ENCODE measurements at places on chromosomes 5 and 9.
A peak's percentile ranks its signal among the peaks of the same experiment; 100 is the strongest.

DNA sequence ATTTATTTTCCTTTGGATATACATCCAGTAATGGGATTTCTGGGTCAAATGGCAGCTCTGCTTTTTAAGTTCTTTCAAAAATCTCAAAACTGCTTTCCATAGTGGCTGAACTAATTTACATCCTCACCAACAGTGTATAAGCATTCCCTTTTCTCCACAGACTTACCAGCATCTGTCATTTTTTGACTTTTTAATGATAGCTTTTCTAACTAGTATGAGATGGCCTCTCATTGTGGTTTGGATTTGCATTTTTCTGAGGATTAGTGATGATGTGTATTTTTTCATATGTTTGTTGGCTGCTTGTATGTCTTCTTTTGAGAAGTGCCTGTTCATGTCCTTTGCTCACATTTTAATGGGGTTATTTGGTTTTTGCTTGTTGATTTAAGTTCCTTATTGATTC lies 90.0 kb upstream of the HMHB1 start:
- DNase-seq: no peak

GRCh38 chr5:74320526-74320925 lies 320.0 kb downstream of the ENC1 start:
- DNase-seq: no peak

DNA sequence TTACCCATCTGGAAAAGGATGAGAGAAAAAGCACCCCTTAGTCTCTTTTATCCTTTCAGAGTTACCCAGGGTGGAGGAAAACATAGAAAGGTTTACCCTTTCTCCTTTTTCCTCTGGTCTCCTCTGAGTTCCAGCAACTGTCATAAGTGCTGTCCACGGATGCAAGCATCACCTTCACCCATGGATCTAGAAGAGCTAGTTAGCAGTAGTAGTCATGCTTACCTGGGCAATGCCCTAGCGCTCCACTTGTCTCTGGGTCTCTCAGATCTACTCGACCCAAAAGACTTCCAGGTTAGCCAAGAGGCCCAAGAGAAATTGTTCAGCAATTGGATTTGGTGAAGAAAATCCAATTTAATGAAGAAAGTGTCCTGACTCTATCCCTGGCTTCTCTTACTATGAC lies 656.2 kb upstream of the PTPRD start:
- DNase-seq: no peak

- DNase-seq: no peak
These were observed 75.9 kb downstream of the KDM4C start for GRCh38 chr9:6833518-6834192.

- no peak for DNase-seq
These were observed 18.5 kb downstream of the NAIF1 start for GRCh38 chr9:128048663-128049062.

GRCh38 chr5:53963958-53964357 lies 346.4 kb downstream of the ARL15 start:
- no peak for DNase-seq

GRCh38 chr9:109143881-109144562 lies 23.0 kb downstream of the FRRS1L start:
- DNase-seq: peak; percentile 32

GRCh38 chr5:172010278-172010677 lies 3.8 kb upstream of the FBXW11 start:
- DNase-seq: peak; percentile 33

DNA sequence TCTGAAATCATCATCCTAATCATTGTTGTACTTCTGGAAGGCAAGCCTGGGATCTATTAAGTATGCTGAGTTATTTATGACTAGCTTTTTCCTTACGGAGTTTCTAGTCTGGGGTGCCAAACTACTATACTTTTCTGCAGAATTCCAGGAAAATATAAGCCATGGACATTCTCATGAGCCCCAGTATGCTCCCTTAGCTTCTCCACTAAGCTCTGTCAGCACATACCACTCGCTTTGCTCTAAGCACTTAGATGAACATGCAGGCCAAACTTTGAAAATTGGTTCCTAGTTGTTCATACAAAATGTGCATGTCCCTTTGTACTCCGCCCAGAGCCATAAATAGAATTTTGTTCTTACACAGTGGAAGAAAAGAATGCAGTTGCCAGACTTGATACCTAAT lies 284.6 kb downstream of the ARRDC3 start:
- no peak for DNase-seq

- no peak for DNase-seq
These were observed 221.1 kb upstream of the RORB start for GRCh38 chr9:74275872-74276508.

GRCh38 chr9:117869287-117869686 lies 165.1 kb downstream of the TLR4 start:
- no peak for DNase-seq

GRCh38 chr5:142395334-142395733 lies 70.5 kb upstream of the SPRY4 start:
- no peak for DNase-seq

DNA sequence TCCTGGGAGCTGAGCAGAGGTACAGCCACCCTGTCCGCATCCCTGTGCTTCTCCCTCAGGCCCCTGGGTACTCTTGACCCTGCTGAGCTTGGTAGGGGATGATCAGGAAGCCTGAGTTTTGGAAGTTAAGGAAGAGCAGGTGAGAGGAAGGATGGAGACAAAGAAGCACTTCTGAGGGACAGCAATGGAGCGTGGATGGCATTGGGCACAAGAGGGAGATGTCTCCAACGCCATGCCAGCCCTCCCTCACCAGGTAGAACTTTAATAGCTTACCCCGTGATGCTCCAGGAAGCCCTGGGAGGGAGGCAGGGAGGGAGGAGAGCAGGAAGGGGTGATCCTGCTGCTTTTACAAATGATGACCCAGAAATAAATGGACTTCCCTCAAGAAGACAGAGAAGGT lies 29.9 kb upstream of the SMU1 start:
- DNase-seq: no peak

- no peak for DNase-seq
These were observed 15.2 kb downstream of the TGFBR1 start for GRCh38 chr9:99119976-99120655.

GRCh38 chr5:17005107-17005828 lies 69.2 kb upstream of the MYO10 start:
- no peak for DNase-seq

DNA sequence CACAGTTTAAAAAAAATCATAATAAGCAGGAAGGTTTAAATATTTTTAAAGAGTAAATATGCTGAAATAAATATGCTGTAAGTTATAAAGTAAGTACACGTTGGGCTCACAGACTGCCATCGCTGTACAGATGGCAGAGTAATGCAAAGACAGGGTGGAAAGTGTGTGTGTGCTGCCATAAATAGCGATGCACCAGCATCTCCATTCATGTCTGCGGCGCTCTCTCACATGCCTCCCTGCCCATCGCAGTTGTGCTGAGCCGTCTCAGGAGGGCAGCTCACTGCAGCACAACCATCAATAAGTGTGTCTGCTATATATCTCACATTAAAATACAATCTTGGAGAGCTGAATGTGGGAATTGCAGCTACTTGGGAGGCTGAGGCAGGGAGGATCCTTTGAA lies 14.3 kb downstream of the MOCS2 start:
- DNase-seq: no peak

DNA sequence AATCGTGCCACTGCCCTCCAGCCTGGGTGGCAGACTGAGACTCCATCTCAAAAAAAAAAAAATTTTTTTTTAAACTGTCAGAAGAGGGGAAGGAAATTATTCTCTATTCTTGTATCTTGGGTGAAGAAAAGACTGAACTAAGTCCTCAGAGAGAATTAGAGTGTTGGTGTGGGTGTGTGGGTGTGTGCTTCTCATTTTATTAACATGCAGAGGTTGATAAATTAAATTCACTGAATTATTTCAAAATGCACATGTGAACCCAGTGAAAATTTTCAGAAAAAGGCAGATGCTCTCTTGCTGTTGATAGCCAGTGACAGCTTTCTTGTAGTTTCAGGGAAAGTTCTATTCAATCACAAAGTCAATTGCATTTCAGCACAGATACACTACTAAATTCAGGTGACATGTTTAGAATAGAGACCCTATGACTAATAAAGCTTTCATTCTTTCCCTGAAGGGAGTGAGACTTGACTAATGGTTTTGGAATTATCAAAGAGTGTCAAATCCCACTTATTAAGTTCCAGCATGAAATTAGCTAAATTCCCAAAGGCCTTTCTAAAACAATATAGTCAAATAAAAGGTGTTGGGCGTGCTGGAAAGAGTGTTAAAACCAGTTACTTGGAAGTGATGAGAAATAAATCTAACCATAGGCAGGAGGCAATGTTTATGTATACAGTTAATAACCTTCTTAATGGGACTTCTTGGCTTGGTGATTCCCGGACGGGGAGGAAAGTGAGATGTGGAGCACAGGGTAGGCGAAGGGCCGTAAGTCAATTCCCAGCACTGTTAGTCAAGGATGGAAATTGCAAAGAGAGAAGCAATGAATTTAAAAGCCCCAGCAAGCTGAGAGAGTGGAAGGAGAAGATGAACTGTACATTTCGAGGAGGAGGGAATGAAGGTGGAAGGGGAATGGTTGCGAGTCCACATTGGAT lies 103.2 kb upstream of the SPATA31D4 start:
- no peak for DNase-seq

DNA sequence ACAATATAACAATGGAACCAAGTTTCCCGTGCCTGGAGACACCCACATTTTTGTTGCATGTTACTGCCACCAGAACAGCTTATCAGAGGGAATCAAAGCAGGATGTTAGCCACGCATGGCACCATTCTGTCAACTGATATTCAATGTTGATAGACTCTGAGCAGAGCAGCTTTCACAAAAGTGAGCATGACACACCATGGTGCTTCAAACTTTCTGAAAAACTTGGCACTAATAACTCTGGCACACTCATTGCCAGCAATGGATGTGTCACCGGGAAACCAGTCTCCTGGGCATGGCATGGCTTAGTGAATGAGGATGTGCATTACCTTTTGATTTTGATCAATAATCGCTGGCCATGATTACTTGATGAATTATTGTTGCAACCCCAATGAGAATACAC lies 19.7 kb downstream of the NIPSNAP3B start:
- no peak for DNase-seq

- no peak for DNase-seq
These were observed 242.4 kb downstream of the LURAP1L start for GRCh38 chr9:13017260-13017659.
